ENCODE measurements at places on chromosomes 1 and 21.

DNA sequence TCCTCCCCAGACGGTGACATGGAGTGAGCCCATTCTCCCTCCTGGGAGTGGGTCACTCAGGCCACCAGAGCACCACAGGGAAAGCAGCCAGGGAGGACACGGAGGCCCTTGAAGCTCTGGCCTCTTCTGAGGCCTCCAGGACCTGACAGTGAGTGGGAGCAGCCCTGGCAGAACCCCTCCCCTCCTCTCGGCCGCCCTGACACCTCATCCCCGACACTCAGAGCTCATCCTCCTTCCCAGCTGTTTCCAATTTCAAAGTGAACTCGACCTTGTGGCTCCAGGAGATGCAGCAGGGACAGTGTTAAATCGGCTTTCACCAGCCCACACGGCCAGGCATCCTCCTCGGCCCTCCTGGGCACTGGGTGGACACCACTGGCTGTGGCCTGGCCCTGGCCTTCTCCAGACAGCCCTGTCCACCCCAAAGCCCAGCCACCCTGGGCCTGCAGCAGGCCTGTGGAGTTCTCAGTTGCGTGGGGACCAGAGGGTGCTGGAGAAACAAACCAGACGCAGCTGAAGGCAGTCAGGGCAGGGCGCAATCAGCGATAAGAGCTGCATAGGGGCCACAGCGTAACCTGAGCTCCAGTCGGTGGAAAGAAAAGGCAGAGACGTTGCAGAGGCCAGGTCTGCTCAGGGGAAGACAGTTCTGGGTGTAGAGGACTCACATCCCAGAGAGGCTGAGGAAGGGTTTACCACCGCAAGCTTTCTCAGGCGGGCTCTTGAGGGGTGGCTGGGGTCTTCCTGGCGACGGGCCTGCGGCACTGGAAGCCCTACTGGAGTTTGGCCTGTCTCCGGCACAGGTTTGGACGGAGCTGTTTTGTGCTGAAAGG lies 27.1 kb downstream of the FTCD start:
- no peak for DNase-seq

DNA sequence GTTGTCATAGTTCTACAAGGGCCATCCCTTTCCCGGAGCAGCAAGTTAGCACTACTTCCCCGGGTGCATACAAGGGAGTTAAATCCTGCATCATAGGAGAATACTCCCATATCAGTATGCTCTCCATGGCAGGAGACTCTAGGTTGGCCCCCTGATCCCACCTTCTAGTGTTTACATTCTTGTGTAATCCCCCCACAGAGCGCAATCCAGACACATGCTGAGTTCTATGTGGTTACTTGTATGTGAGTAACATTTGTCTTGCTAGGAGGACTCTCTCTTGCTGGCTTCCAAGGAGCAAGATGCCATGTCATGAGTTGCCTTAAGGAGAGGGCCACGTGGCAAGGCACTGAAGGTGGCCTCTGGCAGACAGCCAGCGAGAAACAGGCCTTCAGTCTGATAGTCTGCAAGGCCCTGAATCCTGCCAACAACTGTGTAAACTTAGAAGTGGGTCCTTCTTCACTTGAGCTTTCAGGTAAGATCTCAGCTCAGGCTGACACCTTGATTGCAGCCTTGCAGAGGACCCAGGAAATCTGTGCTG lies 155.3 kb downstream of the CDC7 start:
- DNase-seq: no peak

- no peak for DNase-seq
Observed at GRCh38 chr21:29105218-29105617, 25.2 kb upstream of the MAP3K7CL start.

DNA sequence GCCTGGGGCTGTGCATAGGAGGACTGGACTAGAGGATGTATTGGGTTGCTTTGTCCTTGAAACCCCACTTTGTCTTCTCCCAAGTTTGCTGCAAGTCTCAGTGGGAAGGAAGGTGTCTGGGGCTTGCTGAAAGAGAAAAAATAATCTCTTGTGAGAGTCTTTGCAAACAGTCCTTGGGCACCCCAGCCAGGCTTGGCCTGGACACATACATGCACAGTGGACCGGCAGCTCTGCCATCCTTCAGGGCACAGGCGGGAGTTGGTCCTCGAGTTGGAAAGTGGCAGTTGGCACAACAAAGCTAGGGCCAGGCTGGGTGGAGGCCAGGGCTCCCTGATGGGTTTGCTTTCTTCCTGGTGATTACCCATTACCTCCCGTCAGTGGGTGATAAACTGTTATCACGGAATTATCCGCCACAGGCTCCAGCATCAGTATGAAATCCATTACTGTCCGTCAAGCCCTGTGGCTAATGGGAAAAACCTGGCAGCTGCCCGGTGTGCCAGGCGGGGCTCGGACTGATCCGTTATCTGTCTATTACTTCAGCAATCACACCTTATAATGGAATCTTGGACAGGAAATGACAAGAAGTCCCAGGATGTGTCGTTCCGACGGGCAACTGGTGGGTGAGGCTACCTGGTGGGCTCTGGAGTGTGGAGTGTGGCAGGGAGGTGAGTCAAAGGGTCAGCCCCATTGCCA lies 265.7 kb downstream of the GRIK3 start:
- DNase-seq: no peak

- no peak for DNase-seq
Observed at GRCh38 chr1:84582802-84583587, 8.8 kb upstream of the CTBS start.

DNA sequence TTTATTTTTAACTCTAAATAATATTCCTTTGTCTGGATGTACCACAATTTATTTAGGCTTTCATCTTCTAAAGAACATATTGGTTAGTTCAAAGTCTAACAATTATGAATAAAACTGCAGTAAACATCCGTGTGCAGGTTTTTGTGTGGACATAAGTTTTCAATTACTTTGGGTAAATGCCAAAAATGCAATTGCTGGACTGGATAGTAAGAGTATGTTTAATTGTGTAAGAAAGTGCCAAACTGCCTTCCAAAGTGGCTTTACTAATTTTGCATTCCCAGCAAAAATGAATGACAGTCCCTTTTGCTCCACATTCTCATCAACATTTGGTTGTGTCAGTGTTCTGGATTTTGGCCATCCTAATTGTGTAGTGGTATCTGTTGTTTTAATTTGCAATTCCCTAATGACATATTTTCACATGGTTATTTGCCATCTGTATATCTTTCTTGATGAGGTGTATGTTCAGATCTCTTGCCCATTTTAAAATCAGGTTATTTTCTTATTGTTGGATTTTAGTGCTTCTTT lies 113.8 kb downstream of the DPYD start:
- no peak for DNase-seq

Measured in common myeloid progenitor, CD34-positive (primary cell).